ENCODE measurements at places on chromosomes 13 and 19.

DNA sequence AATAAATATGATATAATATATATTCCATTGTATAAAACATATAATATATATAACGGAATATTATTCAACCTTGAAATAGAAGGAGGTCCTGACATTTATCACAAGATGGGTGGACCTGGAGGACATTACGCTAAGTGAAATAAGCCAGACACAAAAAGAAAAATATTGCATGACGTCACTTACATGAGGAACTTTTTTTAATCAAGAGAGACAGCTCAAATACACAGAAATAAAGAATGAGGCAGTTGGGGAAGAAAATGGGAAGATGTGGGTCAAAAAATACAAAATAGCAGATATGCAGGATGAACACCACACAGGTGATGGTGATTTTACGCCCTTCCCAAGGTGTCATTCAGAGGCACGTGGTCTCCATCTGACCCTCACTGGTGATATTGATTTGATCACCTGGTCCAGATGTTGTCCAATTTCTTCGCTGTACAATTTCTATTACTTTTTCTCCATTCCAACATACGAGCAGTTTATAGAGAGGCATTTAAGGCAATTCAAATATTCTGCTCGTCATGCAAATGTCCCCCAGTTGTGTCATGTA is 513 bp upstream of the ZNF317 start:
- no peak for DNase-seq

DNA sequence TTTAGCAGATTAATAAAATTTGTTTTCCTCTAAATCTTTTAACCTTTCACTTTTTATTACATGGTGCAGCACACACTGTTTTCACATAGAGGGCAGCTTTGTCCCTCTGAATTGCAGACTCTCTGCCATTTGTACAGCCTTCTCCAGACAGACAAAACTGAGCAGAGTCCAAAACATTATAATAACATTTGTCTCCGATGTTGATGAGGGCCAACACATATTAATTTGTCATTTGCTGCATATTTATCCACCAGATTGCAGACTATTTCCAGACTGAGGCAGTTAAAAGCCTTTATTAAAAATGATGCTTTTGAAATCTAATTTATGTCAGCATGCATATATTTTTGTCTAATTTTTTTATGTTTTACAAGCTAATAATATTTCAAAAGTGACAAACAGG is 1251.9 kb upstream of the SLC10A2 start:
- no peak for DNase-seq

DNA sequence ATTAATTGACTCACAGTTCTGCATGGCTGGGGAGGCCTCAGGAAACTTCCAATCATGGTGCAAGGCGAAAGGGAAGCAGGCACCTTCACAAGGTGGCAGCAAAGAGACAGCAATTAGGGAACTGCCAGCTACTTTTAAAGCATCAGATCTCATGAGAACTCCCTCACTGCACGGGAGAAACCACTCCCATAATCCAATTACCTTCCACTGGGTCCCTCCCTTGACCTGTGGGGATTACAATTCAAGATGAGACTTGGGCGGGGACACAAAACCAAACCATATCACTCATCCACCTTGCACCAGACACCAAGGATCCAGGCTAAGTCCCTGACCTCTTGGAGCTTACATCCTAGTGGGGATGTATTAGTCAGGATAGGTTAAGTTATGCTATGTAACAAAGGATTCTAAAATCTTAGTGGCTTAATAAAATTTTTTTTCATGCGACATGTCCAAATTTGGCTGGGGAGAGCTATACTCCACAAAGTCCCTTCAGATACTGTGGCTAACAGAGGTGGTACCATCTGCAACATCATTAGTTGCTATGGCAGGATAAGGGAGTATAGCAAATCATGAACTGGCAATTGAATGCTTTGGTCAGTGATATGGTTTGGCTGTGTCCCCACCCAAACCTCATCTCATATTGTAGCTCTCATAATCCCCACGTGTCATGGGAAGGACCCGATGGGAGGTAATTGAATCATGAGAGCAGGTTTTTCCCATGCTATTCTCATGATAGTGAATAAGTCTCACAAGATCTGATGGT is 8.3 kb upstream of the FAM187B start:
- DNase-seq, result no peak

GRCh38 chr13:26541041-26541440 is 16.4 kb upstream of the WASF3 start:
- no peak for DNase-seq

GRCh38 chr13:29819143-29819542 is 31.3 kb downstream of the UBL3 start:
- DNase-seq, result no peak

DNA sequence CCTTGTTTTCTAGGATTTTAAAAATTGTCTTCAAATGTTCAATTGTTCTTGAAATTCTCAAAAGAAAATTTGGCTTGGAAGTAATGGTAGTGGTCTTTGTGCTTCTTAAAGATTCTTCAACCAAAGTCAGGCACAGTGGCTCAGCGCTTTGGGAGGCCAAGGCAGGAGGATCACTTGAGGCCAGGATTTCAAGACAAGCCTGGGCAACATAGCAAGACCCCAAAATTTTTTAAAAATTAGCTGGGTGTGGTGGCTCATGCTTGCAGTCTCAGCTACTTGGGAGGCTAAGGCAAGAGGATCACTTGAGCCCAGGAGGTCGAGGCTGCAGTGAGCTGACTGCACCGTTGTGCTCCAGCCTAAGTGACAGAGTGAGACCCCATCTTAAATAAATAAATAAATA is 153.5 kb upstream of the ZNF507 start:
- no peak for DNase-seq

GRCh38 chr19:40322951-40323615 is 25.1 kb downstream of the C19orf47 start:
- DNase-seq, result no peak

- no peak for DNase-seq
Measured at GRCh38 chr13:90623318-90624011, 724.0 kb upstream of the MIR17HG start.

DNA sequence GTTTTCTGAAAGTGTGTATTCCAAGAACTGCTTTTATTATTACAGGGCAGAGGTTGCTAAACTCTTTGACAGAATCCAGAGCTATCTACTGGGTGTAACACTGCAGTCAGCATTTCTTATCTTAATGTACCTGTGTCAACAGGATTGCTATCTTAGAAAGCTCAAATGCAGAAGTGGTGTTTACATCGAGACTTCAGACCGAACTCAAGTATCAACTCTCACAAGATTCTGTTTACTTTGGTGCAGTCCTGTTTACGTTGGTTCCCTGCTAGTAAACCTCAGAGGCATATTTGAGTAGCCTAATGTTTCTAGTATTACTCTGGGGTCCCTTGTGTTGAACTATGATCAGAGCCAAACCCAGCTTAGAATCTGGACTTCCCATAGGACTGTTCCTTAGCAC is 20.5 kb downstream of the SLC15A1 start:
- DNase-seq, result no peak
